Mesendoderm (in vitro differentiated cells): ENCODE measurements at places on chromosomes 6 and 20.
A peak's percentile ranks its signal among the peaks of the same experiment; 100 is the strongest.

DNA sequence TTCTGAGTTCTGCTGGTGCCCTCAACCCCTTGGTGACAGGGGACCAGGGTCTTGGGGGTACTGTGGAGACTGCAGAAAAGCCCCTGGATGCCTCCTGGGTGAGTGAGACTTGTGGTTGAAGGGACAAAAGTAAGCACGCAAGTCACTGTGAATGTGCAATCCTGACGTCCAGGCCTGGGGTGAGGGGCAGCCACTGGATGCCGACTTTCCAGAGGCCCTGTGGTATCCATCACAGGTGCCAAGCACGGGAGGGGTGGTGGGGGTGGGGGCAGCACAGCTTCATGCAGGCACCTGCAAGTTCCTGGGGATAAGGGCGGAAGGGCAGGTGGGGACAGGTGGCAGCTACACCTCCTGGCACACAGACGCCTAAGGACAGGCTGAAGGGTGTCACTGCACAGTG, 20.1 kb upstream of the UBE2V1 start:
- H3K4me3 ChIP-seq: no peak overlapping the region
- peaks cover 7% of the 10 kb centered on the region for H3K36me3 ChIP-seq
- DNase-seq: no peak
- H3K4me1 ChIP-seq: no peaks in the 10 kb centered on the region

- no peak overlapping the region for H3K4me3 ChIP-seq
- no peak overlapping the region for H3K27ac ChIP-seq
- no peaks in the 10 kb centered on the region for H3K36me3 ChIP-seq
- no peak for DNase-seq
- no peaks in the 10 kb centered on the region for H3K27me3 ChIP-seq
- no peaks in the 10 kb centered on the region for H3K4me1 ChIP-seq
These were observed 1.1 kb downstream of the CLPSL2 start for GRCh38 chr6:35777356-35778102.

DNA sequence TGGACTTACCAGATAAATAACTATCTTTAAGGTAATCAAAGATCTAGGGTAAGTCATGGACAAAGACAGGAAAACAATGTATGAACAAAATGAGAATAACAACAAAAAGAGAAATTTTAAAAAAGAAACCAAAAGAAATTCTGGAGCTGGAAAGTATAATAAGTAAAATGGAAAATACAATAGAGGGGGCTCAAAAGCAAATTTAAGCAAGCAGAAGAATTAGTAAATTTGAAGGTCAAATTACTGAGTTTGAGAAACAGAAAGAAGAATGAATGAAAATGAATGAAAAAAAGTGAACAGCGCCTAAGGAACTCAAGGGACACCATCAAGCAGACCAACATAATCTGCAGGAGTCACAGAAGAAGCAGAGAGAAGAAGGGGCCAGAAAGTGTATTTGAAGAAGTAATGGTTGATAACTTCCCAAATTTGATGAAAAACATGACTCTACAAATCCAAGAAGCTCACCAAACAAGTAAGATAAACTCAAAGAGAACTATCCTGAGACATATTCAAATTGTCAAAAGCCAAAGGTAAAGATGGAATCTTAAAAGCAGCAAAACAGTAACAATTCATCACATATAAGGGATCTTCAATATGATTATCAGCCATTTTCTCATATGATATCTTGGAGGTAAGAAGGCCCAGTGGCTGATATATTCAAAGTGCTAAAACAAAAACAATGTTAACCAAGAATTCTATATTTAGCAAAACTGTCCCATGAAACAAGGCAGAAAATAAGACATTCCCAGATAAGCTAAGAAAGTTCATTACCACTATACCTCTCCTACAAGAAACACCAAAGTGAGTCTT, 218.5 kb downstream of the FOXC1 start:
- no peak for DNase-seq
- no peaks in the 10 kb centered on the region for H3K4me1 ChIP-seq
- peaks cover 1% of the 10 kb centered on the region for H3K36me3 ChIP-seq
- H3K27me3 ChIP-seq: no peaks in the 10 kb centered on the region
- no peak overlapping the region for H3K27ac ChIP-seq

DNA sequence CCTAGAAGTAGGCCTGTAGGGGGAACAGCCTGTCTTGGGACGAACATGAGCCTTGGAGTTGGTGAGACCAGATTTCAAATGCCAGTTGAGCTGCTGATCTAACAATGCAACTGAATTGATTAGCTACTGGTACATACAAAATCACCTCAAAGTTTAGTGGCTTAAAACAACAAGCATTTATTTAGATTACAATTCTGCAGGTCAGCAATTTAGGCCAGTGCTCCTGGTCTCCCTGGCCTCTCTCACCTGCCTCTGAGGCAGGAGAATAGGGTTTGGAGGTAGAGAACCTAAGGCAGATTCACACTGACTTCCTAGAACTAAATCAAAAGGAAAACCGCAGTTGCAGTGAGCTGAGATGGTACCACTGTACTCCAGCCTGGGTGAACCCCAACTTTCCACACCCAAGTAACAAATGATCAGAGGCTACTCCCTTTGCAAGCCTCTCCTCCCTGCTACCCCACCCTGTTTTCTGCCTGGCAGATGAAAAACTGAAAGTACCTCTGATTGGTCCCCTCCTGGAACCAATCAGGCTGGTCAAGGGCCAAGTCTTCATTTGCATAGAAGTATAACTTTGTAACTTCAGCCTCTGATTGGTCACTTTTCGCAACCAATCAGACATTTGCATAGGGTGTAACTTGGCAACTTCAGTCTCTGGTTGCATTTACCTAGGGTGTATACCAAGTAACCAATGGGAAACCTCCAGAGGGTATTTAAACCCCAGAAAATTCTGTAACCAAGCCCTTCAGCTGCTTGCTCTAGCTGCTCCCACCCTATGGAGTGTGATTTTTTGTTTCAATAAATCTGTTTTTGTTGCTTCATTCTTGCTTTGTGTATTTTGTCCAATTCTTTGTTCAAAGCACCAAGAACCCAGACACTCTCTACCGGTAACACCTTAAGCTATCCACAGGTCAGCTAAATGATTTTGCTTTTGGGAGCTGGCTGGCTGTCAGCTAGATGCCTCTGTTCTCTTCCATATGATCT, 8.1 kb upstream of the UBR2 start:
- peak; percentile 60 for DNase-seq
- no peaks in the 10 kb centered on the region for H3K4me1 ChIP-seq
- no peak overlapping the region for H3K4me3 ChIP-seq

- no peak overlapping the region for H3K4me3 ChIP-seq
- H3K27me3 ChIP-seq: no peaks in the 10 kb centered on the region
- H3K4me1 ChIP-seq: peaks cover 22% of the 10 kb centered on the region
- no peaks in the 10 kb centered on the region for H3K36me3 ChIP-seq
These were observed 39.5 kb upstream of the ZFAND3 start for GRCh38 chr6:37779902-37780628.
